Epithelial cell of prostate (primary cell): ENCODE measurements at places on chromosomes 5 and 9.

- DNase-seq, result no peak
Measured at GRCh38 chr9:86902991-86903733, 44.1 kb downstream of the GAS1 start.

GRCh38 chr5:1538741-1539392 is 15.1 kb upstream of the LPCAT1 start:
- DNase-seq, result no peak

- DNase-seq, result no peak
Measured at GRCh38 chr9:2992427-2992826, 148.5 kb upstream of the PUM3 start.

DNA sequence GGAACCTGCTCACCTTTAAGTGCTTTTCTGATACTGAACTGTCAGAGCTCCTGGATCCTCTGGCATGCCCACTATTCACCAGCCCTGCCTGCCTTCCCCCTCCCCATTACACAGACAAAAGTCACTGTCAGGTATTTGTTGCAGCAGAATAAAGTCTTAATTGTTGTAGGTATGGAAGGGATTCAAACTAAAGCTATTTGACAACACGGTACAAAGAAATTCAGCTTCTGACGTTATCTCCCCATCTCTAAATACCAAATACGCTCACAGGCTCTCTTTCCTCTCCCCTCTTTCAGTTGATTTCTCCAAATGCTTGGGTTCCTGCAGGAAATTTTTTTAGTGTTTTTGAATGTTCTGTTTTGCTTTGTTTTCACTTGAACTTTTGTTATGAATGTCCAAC is 9.3 kb upstream of the TGFBR1 start:
- no peak for DNase-seq

GRCh38 chr5:103867857-103868598 is 305.4 kb upstream of the NUDT12 start:
- DNase-seq, result no peak

DNA sequence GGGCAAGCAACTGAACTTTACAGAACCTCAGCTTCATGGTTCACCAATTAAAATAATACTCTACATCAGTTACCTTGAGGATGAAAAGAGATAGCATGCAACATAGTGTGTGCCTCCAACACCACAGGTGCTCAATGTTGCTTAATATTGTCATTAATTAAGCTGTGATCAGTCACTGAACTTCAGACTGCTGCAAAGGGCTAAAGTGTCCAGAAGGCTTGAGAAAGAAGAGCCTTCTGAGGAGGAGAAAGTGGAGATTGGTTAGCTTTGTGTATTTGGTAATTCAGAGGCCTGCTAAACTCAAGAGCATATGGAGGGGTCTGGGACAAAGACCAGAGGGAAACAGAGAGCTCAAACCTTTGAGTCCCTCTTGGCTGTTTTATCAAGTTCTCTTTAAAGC is 66.3 kb upstream of the SELENOP start:
- DNase-seq, result no peak

DNA sequence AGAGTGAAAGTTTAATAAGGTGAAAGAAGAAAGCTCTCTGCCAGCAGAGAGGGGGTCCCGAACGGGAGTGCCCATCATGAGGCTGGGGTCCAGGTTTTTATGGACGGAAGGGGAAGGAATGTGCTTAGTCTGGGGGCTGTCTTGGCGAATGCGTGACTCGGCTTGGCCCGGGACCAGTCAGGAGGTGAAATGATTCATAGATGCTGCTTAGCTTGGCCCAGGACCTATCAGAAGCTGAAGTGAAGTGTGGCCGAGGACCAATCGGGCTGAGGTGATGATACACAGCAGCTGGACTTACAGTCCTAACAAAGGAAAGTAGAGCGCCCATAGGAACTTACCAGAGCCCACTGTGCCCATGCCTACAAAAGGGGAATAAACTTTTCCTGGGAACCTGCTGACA is 3.9 kb upstream of the FKTN start:
- no peak for DNase-seq

DNA sequence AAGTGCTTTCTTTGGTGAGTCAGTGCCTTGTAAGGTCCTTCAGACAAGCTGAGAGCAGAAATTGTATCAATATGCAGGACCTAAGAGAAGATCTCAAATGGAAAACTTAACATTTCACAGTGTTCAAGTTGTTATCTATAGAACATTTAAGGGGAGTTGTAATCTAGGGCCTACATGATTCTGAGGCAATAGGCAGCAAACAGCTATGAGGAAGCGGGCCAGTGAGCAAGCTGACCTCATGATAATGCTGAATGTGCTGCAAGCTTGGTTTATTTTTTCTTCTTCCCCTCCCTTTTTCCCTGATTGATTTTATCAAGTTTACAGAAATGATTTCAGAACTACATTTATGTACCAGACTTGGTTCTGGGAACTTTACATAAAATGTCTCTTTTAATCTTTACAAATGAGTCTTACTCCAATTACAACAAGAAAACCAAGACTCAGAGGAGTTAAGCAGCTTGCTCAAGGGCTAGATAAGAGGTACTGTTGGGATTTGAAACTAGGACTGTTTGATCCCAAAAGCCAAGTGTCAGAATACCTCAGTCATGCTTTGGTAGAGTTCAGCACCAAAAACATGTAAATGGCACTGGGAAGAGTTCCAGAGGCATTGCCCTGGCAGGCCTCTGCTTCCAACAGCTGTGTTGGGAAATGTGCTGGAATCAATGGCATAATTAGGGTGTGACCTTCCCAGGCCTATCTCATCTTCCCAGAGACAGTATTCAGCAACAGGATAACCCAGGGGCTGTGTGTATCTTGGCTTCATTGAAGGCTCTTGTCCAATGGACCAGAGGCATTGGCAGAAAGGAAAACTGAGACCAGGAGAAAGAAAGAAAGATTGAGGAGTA is 130.1 kb downstream of the LRRC70 start:
- DNase-seq, result no peak

GRCh38 chr9:5043381-5043780 is 58.3 kb downstream of the JAK2 start:
- no peak for DNase-seq

DNA sequence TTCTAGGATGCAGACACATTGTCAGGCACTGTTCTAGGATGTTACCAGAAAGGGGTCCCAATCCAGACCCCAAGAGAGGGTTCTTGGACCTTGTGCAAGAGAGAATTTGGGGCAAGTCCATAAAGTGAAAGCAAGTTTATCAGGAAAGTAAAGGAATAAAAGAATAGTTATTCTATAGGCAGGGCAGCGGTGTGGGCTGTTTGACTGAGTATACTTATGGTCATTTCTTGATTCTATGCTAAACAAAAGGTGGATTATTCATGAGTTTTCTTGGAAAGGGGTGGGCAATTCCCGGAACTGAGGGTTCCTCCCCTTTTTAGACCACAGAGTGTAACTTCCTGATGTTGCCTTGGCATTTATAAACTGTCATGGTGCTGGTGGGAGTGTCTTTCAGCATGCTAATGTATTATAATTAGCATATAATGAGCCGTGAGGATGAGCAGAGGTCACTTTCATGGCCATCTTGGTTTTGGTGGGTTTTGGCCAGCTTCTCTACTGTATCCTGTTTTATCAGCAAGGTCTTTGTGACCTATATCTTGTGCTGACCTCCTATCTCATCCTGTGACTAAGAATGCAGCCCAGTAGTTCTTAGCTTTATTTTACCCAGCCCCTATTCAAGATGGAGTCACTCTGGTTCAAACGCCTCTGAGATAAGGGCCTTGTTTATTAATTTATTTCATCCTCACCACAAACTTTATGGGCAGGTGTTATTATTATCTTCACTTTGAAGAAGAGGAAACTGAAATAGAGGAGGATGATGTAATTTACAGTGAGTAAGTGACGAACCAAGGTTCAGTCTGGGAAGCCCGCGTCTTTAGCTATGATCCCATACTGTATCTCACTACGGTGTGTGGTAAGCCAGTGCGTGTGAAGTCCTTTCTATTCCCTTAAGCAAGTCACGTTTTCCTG is 186.0 kb upstream of the KLF4 start:
- DNase-seq, result no peak

GRCh38 chr9:7266911-7267595 is 509.3 kb downstream of the KDM4C start:
- DNase-seq, result no peak

DNA sequence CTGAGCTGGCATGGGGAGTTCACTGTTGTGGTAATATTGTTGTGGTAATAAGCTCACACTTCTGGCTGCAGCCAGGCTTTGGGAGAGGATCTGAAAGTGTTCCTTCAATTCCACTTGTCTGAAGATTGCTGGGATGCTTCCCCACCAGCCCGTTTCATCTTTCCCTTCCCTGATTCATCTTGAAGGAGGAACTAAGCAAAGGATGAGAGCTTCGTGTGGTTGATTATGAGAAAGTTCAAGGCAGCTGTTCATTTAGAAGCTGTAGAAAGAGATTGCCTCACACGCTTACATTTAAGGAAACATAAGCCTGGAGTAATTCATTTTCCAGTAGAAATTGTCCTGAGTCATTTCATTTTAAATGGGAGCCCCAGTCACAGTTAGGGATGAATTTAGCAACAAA is 122.4 kb upstream of the GAS1 start:
- no peak for DNase-seq

DNA sequence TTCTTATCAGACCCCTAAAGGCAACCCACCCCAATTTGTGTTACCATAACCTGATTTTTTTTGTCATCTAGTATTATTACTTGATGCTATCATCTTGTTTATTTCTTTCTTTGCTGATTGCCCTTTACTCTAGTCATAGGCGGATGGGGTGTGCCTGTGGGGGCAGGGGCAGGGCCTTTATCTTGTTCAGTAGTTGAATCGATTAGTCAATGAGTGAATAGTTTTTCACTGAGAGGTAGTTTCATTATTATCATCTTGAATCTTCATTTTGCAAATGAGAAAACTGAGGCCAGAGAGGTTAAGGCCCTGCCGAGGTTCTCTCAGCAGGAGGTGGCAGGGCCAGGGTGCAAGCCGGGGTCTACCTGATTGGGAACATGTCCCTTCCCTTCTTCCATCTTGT is 9.4 kb upstream of the GM2A start:
- no peak for DNase-seq

GRCh38 chr9:99466781-99467180 is 244.7 kb downstream of the SEC61B start:
- no peak for DNase-seq

- no peak for DNase-seq
Measured at GRCh38 chr5:58849921-58850667, 267.2 kb downstream of the RAB3C start.

DNA sequence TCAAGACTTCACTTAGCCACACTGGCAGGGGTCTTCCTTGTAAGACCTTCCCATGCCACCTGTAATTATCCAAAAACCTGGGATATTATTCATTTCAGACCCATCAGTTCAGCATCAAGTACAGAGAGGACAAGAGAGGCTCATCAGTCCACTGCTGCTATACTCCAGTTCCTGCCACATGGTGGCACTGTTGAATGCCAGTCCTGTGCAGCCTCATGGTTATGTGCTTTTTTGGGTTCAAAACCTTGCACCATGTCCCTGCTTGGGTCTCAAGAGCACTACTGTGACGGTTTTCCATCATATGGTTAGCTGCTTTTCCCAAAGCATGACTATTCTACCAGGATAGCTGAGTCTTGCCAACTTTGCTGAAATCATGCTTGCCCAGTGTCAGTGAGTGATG is 8.5 kb downstream of the PTGS1 start:
- no peak for DNase-seq

DNA sequence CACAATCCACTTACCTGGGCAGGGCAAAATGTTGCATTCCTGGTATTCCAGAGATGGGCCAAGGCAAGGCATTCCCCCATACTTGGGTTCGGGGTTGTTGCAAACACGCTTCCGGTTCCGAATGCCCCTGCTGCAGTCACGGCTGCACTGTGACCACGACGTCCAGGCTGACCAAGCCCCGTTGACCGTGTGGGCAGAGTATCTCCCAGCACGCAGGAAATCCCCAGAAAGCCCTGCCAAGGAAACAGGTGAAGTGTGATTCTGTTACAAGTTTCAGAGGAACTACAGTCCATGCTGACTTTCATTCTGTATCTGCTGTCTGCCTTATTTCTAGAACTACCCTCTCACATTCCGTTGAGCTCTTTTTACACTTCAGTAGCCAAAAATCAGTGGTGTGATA is 483.0 kb downstream of the SEMA5A start:
- DNase-seq, result no peak

- DNase-seq, result no peak
Measured at GRCh38 chr9:84343111-84343521, 2.6 kb upstream of the SLC28A3 start.

- no peak for DNase-seq
Measured at GRCh38 chr5:178436326-178436940, 153.8 kb downstream of the COL23A1 start.

DNA sequence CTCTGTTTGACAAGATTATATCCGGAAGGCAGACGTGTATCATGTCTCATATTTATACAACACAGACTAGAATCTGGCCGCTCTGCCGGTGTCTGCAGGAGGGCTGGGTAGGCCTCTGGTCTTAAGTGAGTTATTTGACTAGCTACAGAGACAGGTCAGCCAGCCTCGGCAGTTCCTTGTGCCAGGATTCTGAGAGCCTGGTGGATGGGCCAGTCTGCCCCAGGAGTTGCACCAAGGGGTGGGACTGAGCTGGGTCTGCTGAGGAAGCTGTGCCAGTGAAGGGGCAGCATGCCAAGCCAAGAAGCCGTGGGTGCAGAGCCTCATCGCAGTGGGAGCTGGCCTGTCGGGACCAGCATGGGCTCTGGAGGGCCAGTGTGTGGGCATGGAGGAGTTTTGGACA is 7.1 kb downstream of the SNX18 start:
- DNase-seq, result no peak

DNA sequence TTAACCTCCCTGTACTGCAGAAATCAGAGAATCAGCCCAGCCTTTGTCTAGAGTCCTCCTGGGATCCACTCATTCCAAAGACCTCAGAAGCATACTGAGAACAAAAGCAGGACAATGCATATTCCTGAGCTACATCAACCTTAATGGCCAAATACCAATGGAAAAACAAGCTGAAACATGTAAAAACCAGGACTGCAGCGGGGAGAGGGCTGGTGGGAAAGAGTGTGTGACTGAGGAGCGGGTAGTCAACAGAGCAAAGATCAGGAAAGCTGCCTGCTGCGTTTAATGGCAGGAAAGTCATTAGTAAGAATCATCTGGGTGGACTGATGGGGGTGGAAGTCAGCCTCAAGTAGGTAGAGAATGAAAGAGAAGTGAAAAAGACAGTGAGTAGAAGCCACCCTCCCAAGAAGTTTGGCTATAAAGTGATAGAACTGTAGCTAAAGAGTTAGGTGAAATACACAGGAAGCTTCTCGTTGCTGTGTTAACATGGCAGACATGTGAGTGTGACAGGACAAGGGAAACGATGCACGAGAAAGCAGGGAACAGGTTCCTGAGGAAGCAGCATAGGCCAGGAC is 88.1 kb downstream of the OTULIN start:
- DNase-seq, result no peak
